IMR-90 (cell line): ENCODE measurements at places on chromosomes 11 and 22.
A peak's percentile ranks its signal among the peaks of the same experiment; 100 is the strongest.

DNA sequence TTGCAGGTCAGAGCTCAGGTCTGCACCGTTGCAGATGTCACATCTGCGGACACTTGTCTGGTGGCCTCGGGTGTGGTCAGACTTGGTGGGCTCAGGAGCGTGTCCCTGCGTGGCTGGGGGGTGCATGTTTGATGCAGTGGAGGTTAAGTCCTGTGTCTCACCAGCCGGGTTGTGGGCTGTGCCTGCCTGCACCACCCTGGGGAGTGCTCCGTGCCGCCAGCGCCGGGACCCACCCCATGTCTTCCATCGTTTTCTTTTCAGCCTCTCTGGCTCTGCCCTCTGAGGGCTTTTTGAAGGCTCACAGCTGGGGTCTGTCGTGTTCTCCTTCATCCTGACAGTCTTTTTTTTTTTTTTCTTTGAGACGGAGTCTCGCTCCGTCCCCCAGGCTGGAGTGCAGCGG lies 26.0 kb downstream of the PPIL2 start:
- DNase-seq = no peak

DNA sequence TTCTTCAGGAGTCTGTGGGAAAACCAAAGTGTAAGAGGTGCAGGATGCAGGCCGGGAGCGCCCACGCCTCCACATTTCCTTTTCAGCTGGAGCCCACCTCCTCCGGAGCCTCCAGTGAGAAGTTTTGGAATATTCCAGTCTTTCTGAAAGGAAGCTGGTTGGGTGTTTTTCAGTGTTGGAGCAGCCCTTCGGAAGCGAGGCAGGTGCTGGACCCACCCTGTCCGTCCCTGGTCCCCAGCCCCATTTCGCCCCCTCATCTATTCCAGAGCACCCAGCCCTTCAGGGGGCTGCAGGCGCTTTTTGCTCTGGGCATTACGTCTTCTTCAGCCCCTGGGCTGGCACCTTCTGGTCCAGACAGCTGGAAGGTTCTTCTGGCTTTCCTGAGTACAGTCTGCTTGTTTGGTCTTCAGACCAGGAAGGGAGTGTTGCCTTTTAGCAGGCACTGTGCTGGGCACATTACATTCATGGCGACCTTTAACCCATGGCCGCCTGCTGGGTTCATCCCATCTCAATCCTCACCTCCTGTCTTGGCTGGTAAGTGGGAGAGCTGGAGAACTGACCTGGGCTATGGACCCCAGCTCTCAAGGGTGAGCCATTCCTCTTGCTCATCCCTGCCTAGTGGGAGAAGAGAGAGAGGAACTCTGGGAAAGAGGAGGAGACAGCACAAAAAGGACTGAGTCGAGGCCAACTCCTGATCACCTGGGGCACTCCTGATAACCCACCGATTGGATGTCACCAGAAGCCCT lies 710 bp upstream of the THY1 start:
- DNase-seq = peak; percentile 13

- no peak for DNase-seq
Observed at GRCh38 chr11:32310214-32310601, 125.1 kb downstream of the WT1 start.

- DNase-seq = no peak
Observed at GRCh38 chr11:47516984-47517853, 35.7 kb downstream of the CELF1 start.

DNA sequence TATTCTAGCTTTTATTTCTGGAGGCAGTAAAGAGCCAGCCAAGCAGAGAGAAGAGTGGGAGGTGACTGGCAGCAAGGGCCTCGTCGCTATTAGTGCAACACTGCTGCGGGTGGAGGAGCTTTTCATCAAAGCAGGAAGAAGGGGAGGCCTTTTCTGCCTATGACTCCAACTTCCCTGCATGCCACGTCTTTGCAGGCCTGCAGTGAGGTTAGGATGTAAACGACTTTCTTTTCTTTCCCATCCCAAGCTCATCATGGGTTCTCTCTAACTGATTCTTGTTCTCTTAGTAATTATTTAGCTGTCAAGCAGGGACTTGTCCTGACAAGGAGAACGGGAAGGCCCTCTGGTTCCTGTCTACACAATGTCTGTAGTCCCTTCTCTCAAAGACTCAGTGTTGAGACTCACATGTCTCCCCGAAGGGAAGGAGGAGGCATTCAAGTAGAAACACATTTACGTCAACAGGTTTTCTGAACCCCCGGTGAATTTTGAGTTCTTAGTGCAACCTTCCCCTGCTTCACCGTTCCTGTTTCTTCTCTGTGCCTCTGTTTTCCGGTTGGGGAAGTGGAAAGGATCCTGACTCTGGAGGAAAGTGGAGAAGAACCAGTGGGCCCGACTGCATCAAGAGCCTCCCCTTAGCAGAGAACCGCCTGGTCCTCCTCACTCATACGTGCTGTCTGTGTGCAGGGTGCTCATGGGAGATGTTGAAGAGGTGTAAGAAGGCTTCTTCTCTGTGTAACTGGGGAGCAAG lies 56.9 kb downstream of the PACS1 start:
- DNase-seq = peak; percentile 79

- DNase-seq = no peak
Observed at GRCh38 chr11:91194546-91194945, 971.7 kb upstream of the CHORDC1 start.

- no peak for DNase-seq
Observed at GRCh38 chr11:8242499-8243280, 21.0 kb downstream of the LMO1 start.

- no peak for DNase-seq
Observed at GRCh38 chr22:48488149-48488551, 1339.5 kb downstream of the BRD1 start.

DNA sequence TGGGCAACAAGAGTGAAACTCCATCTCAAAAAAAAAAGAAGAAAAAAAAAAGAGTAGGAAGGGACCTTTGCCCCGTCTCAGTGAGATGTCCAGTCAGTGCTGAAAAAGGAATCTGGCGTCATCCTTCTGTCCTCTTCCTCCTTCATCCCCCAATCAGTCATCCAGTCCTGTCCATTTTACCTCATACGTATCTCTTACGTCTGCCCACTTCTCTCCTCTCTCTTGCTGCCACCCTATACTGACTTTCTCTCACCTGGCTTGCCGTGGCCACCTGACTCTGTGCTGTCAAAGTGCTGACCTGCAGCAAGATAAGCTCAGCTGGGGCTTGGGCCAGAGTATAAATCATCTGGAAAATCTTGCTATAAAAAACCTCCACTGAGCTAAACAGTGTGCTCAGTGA lies 13.6 kb downstream of the SEPTIN3 start:
- DNase-seq = no peak
